ENCODE measurements at places on chromosomes 16 and 17.

DNA sequence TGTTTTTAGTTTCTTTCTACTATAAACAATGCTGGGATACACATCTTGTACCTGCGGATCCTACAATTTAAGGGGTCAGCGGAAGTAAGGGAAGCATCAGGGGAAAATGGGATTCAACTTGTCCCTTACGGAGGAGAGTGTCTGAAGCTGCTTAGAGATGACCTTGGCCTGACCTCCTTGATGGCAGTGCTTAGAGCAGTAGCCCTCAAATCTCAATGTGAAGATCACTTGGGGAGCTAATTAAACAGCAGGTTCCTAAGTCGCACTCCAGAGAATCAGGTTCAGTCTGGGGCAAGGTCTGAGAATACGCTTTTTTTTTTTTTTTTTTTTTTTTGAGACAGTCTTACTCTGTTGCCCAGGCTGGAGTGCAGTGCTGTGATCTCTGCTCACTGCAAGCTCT, 9.6 kb upstream of the METTL16 start:
- DNase-seq, result no peak

DNA sequence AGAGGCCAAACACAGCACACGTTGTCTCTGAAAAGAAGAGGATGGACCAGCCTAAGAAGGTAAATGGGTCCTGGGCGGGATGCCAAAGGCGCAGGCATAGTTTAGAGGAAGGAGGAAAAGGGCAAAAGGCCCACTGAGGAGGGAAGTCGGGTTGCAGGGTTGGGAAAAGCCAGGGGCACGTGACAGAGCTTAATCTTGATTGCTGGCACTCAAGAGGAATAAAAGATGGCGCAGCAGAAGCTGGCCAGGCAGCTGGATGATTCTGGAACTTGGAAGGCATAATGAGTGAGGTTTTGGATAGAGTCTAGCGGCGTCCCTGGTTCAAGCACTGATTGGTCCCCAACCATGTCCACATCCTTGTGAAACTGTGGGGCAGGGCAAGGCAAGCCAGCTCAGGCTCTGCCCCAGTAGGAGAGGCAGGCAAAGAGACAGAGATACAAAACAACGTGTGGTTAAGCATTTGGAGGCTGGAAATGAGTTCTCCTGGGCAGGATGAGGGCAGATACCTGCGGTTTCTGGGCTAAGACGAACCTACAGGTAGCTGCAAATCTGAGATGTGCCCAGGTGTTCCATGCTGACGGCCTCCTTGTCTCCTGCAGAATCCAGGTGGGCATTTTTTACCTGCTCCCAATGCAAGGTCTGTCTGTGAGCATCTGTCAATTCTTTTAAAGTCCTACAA, 52.7 kb upstream of the CIBAR2 start:
- no peak for DNase-seq

DNA sequence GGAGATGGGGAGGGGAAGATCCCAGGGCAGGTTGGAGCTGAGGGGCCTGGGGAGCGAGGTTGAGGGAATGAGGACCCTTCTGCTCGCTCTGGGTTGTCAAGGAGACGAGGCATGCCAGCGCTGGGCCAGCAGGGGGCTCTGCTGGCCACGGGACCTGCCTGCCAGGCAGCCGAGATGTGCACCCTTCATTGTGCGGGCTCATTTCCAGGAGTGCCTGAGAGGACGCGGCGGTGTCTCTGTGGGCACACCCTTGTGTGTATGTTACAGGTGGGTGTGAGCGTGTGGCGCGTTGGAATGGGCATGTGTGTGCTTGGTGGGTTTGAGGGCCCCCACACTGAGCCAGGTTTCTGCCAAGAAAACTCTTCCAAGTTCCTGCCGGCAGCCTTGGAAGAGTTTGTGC, 15.9 kb downstream of the ARHGAP23 start:
- no peak for DNase-seq

GRCh38 chr16:59116744-59117143, 382.6 kb upstream of the GOT2 start:
- DNase-seq, result no peak

DNA sequence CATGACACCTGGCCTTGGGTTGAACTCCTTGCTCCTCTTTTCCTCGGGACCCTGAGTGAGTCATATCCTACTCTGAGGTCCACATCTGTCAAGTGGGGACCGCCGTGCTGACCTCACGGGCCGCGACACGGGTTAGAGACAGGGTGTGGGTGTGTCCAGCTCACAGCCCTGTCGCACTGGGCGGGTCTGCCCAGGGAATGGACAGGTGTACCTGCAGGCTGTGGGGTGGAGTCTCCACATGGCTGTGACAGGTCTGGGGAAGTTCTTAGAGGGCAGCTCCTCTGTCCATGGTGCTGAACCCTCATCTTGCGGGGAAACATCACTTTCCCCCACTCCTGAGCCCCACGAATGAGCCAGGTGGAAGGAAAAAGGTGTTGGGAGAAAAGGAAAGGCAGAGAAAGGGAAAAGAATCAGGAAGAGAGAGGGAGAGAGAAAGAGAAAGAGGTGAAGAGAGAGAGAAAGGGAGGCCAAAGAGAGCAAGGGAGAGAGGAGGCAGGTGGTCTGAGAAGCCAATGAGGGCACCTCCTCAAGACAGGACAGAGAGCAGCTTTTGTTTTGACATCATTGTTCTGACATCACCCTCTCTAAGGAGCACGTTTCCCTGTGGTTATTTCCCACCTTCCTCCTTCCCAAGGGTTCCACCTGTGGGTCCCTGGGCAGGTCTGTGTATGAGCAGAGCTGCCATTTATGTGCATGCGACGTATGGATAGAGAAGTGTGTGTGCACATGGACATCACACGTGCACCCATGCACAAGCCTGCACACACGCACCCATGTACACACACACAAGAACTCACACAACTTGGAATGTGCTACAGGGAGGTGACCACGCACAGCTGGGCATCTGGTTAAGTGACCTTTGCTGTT, 32.6 kb upstream of the CBFA2T3 start:
- no peak for DNase-seq

DNA sequence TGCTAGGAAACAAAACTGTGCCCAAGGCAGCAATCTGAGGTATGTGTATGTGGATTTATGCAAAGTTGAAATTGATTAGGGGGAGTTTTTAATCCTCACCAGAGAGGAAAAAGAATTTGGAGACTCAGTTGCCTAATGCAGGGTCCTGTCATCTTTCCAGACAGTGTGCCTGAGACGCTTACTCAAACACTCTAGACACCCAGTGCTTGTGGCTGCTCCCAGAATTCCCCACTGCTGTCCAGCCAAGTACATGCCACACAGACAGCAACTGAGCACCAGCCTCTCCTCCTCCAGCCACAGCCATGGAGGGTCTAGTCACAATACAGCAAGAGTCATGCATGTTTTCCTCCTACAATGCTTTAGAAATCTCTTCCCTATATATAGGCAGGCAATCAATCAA, 118.1 kb downstream of the HIC1 start:
- no peak for DNase-seq

GRCh38 chr17:9862220-9862619, 36.5 kb downstream of the GLP2R start:
- no peak for DNase-seq
